ENCODE measurements at places on chromosomes 3 and 15.

- DNase-seq: no peak
These were observed 272.0 kb downstream of the XXYLT1 start for GRCh38 chr3:194998948-194999347.

DNA sequence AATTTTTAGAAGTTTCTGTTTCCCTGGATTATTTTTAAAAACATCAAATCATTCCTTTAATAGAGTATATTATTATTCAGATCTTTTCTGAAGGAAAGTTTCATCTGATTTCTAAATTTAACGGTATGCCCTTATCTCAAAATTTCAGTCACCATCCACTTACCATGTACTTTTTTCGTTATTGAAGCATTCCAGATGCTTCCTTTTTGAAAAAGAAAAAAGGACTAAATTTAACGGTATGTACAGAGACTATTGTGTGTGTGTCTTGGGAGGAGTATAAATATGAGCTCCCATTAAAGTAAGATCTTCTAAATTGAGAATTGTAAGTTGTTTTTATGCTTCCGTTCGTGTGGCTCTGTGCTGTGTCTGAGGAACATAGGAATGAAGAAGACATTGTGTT lies 517.4 kb upstream of the GOLIM4 start:
- no peak for DNase-seq

DNA sequence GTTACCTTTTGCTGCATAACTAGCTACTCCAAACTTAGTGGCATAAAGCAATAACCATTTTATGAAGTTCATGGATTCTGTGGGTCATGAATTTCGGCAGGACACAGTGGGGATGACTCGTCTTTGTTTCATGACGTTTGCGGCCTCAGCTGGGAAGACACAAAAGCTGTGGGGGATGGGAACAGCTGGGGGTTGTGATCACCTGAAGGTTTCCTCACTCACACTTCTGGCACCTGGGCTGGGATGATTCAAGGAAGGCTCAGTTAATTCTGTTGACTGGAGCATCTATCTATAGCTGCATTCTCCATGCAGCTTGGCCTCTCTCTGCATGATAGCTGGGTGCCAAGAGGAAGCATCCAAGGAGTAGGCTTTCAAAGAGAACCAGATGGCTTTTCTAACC lies 332.8 kb downstream of the ULK4 start:
- DNase-seq: no peak

DNA sequence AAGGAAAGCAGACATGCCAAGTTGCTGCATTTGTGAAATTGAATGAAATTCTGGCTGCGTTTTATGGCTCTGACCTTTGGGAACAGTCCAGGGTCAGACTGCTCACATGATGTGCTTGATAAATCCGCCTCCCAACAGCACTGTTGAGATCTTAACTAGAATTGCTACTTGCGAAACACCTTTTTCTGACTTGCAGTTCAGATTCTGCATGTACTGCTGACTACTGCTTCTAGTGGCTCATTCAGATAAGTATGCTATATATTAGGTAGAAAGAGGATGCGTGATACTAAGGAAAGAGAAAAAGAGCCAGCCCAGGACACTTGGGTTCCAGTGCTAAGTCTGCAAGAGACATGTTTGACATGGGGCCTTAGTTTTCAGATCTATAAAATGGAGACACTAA lies 129.4 kb downstream of the LPP start:
- no peak for DNase-seq

GRCh38 chr3:16377847-16378302 lies 112.9 kb downstream of the OXNAD1 start:
- no peak for DNase-seq

- no peak for DNase-seq
These were observed 3.9 kb downstream of the RPLP1 start for GRCh38 chr15:69456208-69457166.
